Lower lobe of right lung (tissue), 2 donors: ENCODE measurements at places on chromosomes 12 and 14. TPM values are rescaled to one million over a fixed set of nuclear protein-coding genes. Genes with fewer than 3 reads are reported as not detected.

- H3K27ac ChIP-seq: no peak overlapping the region
- no peak overlapping the region for H3K4me3 ChIP-seq
- peak; percentile 75 for DNase-seq
- H3K4me1 ChIP-seq: no peaks in the 10 kb centered on the region
- no peaks in the 10 kb centered on the region for H3K36me3 ChIP-seq
Observed at GRCh38 chr12:54201001-54201794, 12.4 kb upstream of the SMUG1 start.

- no peak overlapping the region for H3K4me3 ChIP-seq
- no peaks in the 10 kb centered on the region for H3K36me3 ChIP-seq
- H3K27me3 ChIP-seq: no peaks in the 10 kb centered on the region
- no peak for DNase-seq
- H3K4me1 ChIP-seq: no peaks in the 10 kb centered on the region
- no peak overlapping the region for H3K27ac ChIP-seq
Observed at GRCh38 chr12:97368462-97369163, 94.0 kb upstream of the RMST start.

DNA sequence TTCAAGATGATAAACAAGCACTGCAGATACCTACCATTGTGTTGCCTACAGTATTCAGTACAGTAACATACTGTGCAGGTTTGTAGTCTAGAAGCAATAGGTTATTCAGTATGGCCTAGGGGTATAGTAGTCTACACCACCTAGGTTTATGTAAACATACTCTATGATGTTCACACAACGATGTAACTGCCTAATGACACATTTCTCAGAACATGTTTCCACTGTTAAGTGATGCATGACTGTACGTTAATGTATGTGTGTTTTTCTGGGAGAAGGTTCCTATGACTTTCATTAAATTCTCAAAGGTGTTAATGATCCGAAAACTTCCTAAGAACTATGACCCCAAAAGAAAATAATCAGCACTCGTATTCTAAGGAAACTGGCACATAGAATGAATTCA is 20.9 kb upstream of the CALM1 start:
- H3K4me3 ChIP-seq: no peak overlapping the region
- no peaks in the 10 kb centered on the region for H3K4me1 ChIP-seq
- no peaks in the 10 kb centered on the region for H3K27me3 ChIP-seq
- no peaks in the 10 kb centered on the region for H3K36me3 ChIP-seq

GRCh38 chr12:10641735-10642500 is 28.5 kb upstream of the MAGOHB start:
- no peak overlapping the region for H3K27ac ChIP-seq
- no peaks in the 10 kb centered on the region for H3K4me1 ChIP-seq
- H3K4me3 ChIP-seq: no peak overlapping the region
- H3K36me3 ChIP-seq: no peaks in the 10 kb centered on the region
- no peaks in the 10 kb centered on the region for H3K27me3 ChIP-seq

DNA sequence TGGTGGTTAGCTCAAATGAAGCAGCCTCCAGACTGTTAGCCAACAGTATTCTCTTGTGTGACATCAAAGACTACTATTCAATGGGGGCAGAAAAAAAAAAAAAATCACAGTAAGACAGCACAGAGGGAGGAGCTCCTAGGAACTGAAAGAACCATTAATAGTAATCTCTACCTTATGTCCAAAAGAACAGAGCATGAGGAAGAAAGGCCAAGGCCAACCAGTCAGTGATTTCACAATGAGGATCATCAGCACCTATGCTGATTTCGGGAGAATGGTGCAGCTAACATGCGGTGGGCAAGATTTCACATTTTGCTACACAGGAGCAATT is 66.3 kb upstream of the SOX5 start:
- DNase-seq: no peak
- no peak overlapping the region for H3K4me3 ChIP-seq
- no peaks in the 10 kb centered on the region for H3K4me1 ChIP-seq

- H3K27me3 ChIP-seq: no peaks in the 10 kb centered on the region
- H3K4me3 ChIP-seq: no peak overlapping the region
- H3K4me1 ChIP-seq: no peaks in the 10 kb centered on the region
- no peaks in the 10 kb centered on the region for H3K36me3 ChIP-seq
- no peak for DNase-seq
Observed at GRCh38 chr12:62694116-62694515, 227.5 kb downstream of the MON2 start.

GRCh38 chr12:104718304-104718929 is 239.7 kb downstream of the SLC41A2 start:
- no peak for DNase-seq
- H3K36me3 ChIP-seq: no peaks in the 10 kb centered on the region
- H3K4me3 ChIP-seq: no peak overlapping the region
- peaks cover 39% of the 10 kb centered on the region for H3K4me1 ChIP-seq
- no peaks in the 10 kb centered on the region for H3K27me3 ChIP-seq

- no peaks in the 10 kb centered on the region for H3K27me3 ChIP-seq
- peaks cover 14% of the 10 kb centered on the region for H3K4me1 ChIP-seq
- H3K36me3 ChIP-seq: peaks cover 67% of the 10 kb centered on the region
- peak overlapping the region; percentile 49 for H3K27ac ChIP-seq
- DNase-seq: no peak
Observed at GRCh38 chr12:95262808-95263207, 45.2 kb downstream of the VEZT start.

GRCh38 chr14:73403181-73403752 is 55.1 kb downstream of the NUMB start:
- no peak overlapping the region for H3K27ac ChIP-seq
- H3K36me3 ChIP-seq: peaks cover 7% of the 10 kb centered on the region
- no peak for DNase-seq
- H3K27me3 ChIP-seq: no peaks in the 10 kb centered on the region
- H3K4me3 ChIP-seq: no peak overlapping the region

GRCh38 chr14:49921401-49921800 is 28.5 kb downstream of the ARF6 start:
- no peak overlapping the region for H3K27ac ChIP-seq
- H3K4me3 ChIP-seq: no peak overlapping the region
- H3K36me3 ChIP-seq: no peaks in the 10 kb centered on the region
- no peak for DNase-seq
- no peaks in the 10 kb centered on the region for H3K27me3 ChIP-seq
- no peaks in the 10 kb centered on the region for H3K4me1 ChIP-seq

GRCh38 chr14:56751471-56751870 is 58.8 kb downstream of the OTX2 start:
- no peak overlapping the region for H3K4me3 ChIP-seq
- H3K4me1 ChIP-seq: no peaks in the 10 kb centered on the region
- no peak for DNase-seq
- no peaks in the 10 kb centered on the region for H3K36me3 ChIP-seq
- H3K27ac ChIP-seq: no peak overlapping the region
- no peaks in the 10 kb centered on the region for H3K27me3 ChIP-seq

- no peaks in the 10 kb centered on the region for H3K4me1 ChIP-seq
- H3K27ac ChIP-seq: no peak overlapping the region
- no peak overlapping the region for H3K4me3 ChIP-seq
- H3K27me3 ChIP-seq: no peaks in the 10 kb centered on the region
- DNase-seq: no peak
Observed at GRCh38 chr12:42076976-42077375, 67.7 kb downstream of the GXYLT1 start.

- no peak overlapping the region for H3K27ac ChIP-seq
- no peaks in the 10 kb centered on the region for H3K36me3 ChIP-seq
Observed at GRCh38 chr12:43884683-43885410, 49.0 kb downstream of the TMEM117 start.

DNA sequence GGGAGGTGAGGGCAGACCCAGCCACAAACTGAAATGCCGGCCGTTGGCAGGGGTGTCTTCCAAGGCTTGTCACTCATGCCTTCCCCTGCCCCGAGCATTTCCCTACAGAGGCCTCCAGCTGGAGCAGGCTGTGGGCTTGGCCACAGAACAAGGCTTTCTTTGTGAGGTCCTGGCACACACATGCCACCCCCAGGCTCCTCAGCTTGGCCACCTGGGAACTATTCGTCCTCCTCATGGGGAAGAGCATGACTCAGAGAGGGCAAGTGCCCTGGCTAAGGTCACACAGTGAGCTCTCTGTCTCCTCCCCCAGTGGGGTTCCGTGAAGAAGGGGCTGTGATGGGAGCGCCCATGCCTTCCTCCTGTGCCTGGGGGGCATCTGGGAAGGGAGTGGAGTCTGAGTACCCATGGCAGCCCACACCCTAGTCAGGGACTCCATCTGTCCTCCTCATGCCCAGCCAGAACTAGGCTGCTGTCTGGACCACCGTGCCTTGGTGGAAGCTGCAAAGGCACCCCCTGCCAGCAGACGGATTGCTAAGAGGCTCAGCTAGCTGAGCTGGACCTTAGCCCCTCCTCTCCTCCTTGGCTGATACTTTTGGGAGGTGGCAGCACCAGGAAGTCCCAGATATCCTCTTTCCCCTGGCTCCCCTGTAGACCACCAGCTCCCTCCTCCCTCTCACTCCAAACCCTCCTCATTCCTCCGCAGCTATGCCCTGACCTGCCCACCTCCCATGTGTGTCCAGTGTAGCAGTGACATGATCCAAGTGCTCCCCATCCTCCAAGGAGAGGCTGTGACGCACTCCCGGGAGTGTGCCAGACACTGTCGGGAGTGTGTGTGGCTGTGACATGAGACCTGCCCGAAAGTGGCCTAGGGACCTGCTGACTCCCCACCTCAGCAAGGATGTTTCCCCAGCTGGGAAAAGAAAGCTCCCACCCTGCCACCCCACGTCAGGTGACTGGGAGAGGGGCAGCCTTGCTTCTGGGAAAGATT is 21.4 kb downstream of the ABCB9 start:
- H3K4me3 ChIP-seq: no peak overlapping the region
- no peak for DNase-seq
- peaks cover 42% of the 10 kb centered on the region for H3K4me1 ChIP-seq
- H3K27ac ChIP-seq: no peak overlapping the region
- H3K27me3 ChIP-seq: no peaks in the 10 kb centered on the region

DNA sequence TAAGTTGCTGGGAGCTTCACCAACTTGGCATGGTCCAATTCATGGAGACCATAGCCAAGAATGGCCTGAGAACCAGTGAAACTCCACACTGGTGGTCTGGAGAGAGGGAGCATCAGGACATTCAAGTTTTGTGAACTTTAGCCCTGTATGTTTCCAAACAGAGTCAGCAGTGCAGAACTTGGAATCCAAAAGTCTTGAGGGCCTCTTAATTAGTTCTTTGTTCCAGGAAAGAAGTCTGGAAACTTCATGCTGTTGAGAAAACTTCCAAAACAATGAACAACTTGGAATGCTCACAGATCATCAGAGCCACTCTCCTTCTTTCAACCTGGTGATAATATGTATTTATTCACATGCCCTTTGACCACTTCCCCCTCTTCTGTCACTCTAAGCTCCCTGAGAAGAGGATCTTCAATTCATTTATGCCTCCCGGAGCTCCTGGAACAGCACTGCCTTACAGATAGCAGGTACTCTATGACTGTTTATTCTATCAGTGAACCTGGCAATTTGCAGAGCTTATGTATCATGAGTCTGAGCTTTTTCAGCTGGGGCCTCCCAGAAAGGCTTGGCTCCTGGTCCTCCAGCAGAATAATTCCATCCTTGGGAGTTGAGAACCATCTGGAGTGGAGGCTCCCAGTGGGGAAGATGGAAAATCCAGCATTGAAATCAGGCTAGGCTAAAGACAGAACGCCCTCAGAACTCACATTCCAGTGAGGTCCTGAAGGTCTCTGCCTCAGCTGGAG is 191.4 kb downstream of the KTN1 start:
- H3K27ac ChIP-seq: no peak overlapping the region
- H3K4me3 ChIP-seq: no peak overlapping the region
- no peaks in the 10 kb centered on the region for H3K4me1 ChIP-seq
- no peaks in the 10 kb centered on the region for H3K36me3 ChIP-seq

DNA sequence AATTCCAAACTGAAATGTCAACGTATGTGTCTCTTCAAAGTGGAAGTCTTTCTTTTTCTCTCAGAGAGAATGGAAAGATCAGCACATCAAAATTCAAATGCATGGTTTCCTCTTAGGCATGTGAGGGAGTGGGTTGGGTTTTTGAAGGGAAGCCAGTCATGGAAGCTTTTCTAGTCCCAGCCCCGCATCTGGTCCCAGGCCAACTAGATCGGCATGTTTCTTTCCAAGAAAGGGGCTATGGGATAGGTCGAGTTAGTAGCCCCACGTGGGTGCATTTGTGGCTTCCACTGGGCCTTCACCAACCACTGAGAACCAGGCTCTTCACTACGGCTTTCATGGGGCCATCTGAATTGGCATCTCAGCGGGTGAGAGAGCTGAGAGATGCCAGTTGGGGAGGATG is 6.6 kb downstream of the C1S start:
- DNase-seq: no peak
- no peak overlapping the region for H3K4me3 ChIP-seq
- H3K36me3 ChIP-seq: peaks cover 43% of the 10 kb centered on the region
- H3K27ac ChIP-seq: no peak overlapping the region
- H3K27me3 ChIP-seq: no peaks in the 10 kb centered on the region
- no peaks in the 10 kb centered on the region for H3K4me1 ChIP-seq

DNA sequence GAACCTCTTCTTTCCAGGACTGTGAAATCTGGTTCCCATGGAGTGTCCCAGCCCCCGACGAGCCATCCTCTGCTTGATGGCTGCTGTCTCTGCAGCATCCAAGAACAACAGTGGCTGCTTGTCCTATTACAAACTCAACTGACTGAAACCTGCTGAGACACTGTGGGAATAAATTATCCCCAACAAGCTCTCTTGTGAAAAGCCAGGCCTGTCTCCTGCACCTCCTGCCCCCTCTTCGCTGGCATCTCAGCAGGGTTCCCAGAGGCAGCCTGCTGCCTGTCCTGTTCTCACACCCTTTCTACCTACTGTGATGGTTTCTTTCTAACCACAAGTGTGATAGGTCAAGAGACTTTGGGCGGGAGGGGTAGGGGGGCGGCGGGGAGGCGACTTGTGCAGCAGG is 180.2 kb downstream of the TSPAN9 start:
- H3K4me3 ChIP-seq: no peak overlapping the region
- no peak for DNase-seq
- H3K27me3 ChIP-seq: no peaks in the 10 kb centered on the region
- no peak overlapping the region for H3K27ac ChIP-seq
- H3K4me1 ChIP-seq: peaks cover 8% of the 10 kb centered on the region
- peaks cover 4% of the 10 kb centered on the region for H3K36me3 ChIP-seq

DNA sequence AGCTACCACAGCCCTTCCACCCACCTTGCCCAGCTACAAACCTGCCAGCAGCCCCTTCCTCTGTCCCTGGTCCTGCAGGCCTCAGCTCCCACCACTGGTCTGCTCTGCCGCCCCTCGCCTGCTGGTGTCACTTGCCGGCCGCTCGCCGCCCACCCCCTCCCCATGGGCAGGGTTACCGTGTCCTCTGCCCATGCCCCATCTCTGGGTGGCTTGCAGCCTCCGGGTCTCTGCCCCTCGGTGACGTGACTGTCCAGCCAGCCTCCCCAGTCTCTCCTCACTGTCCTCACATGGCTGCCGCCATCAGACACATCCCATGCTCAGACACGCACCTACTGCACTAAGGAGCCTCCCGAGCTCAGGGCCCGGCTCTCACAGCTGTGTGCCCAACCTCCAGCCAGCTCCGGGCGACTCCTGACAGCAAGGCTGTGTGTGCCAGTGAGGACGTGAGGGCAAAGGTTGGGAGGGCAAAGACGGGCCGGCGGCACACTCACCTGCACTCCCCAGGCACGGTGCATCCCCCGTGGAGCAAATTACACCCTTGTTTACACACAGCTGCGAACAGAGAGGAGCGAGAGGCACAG is 13.4 kb downstream of the JAG2 start:
- H3K36me3 ChIP-seq: peaks cover 7% of the 10 kb centered on the region
- H3K27me3 ChIP-seq: no peaks in the 10 kb centered on the region
- H3K27ac ChIP-seq: no peak overlapping the region
- no peak for DNase-seq

Gene TBX5
- total RNA-seq: 15.7 TPM

Gene PDE3A
- 5.5 TPM for total RNA-seq

Gene OTX2
- not detected for total RNA-seq

Gene PLEKHG7
- 1.6 TPM for total RNA-seq

Gene FAM181A
- 6.4 TPM for total RNA-seq

Gene TBC1D30
- total RNA-seq: 11.5 TPM

Gene KRT79
- total RNA-seq: 3.9 TPM

Gene MYF6
- total RNA-seq: not detected
